ENCODE measurements at places on chromosomes 1 and 21. TPM values are rescaled to one million over a fixed set of nuclear protein-coding genes. Genes with fewer than 3 reads are reported as not detected.

RAB3B gene
- total RNA-seq, result 0.08 TPM

SERINC2 gene
- total RNA-seq, result 0.19 TPM

TRIM33 gene
- 55.7 TPM for total RNA-seq

GOLT1A gene
- not detected for total RNA-seq

IQCC gene
- 1.7 TPM for total RNA-seq

LRRC53 gene
- total RNA-seq, result not detected

DNA sequence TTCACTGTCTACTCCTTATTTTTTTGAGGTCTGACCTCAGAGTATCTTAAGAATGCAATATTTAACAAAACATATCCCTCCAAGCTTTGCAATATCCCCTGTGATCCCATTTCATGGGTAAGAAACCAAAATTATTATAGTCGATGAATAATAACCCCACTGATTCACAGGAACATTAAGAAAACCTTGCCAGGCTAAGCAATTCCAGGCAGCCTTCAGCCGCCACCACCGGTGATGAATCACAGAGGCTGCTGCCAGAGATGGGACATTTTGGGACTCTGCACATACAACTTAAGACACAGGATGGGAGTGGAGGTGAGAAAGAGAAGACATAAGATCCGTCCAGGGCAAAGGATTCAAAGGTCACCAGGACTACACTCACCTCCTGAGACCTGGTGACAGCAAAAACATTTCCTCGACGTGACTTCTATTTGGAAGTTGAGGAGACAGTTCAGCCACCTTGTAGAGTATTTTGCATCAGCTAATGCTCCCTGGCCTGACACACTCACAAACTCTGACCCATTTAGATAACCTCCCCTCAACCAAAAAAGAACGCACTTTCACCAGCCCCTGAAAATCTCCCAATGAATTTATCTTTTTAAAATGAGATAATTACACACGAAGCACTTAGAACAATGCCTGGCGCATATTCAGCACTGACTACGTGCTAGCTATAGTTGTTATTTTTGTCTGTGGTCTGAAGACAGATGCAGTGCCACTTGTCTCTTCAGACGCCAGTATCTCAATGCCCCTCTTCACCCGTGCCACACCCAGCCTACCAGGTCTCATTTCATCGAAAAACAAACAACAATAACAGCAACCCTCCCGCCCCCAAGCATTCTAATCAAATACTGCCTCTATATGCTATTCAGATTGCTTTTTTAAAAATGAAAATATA lies 17.8 kb upstream of the OVAAL start:
- H3K27me3 ChIP-seq, result peaks cover 14% of the 10 kb centered on the region
- no peaks in the 10 kb centered on the region for H3K36me3 ChIP-seq
- no peaks in the 10 kb centered on the region for H3K4me1 ChIP-seq

GRCh38 chr1:230170153-230170547 lies 103.1 kb downstream of the GALNT2 start:
- no peaks in the 10 kb centered on the region for H3K27me3 ChIP-seq
- peaks cover 42% of the 10 kb centered on the region for H3K4me1 ChIP-seq
- no peak for DNase-seq
- H3K4me3 ChIP-seq, result peak overlapping the region; percentile 23
- H3K36me3 ChIP-seq, result no peaks in the 10 kb centered on the region

GRCh38 chr1:201538612-201539551 lies at the start of gene NAV1:
TSS of gene NAV1 (plus strand) at chr1:201539127. CDS start at chr1:201622885, 83,758 bp downstream.
- peaks cover 57% of the 10 kb centered on the region for H3K27me3 ChIP-seq
- no peak within 1 kb of the TSS for H3K27ac ChIP-seq
- peak within 1 kb of the TSS; percentile 69 for H3K4me3 ChIP-seq
- H3K4me1 ChIP-seq, result peaks cover 7% of the 10 kb centered on the region
- no peak for DNase-seq

DNA sequence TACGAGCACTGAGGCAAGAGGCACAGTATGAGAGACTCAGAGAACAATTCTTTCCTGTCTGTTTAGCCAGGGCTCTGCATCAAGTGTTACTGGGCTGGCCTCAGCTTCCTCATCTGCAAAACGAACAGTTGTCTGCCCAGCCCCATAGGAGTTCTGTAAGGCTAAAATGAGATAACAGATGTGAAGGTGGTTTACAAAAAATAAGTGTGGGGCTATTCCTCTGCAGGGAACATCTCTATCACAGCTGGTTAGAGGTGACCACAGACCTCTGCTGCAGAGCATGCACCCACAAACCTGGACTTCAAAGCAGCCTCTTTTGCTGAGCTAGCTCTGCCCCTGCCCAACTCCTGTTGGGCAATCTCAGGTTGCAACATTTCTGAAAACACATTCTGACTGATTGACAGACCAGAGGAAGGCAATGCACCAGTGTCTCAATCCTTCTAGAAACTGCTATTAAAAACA lies 10.5 kb upstream of the OLIG1 start:
- H3K27me3 ChIP-seq, result peaks cover 17% of the 10 kb centered on the region
- H3K4me1 ChIP-seq, result peaks cover 32% of the 10 kb centered on the region
- H3K4me3 ChIP-seq, result peak overlapping the region; percentile 37
- no peaks in the 10 kb centered on the region for H3K36me3 ChIP-seq

- H3K36me3 ChIP-seq, result no peaks in the 10 kb centered on the region
- H3K27me3 ChIP-seq, result no peaks in the 10 kb centered on the region
- DNase-seq, result no peak
- H3K4me1 ChIP-seq, result no peaks in the 10 kb centered on the region
- H3K27ac ChIP-seq, result no peak overlapping the region
- no peak overlapping the region for H3K4me3 ChIP-seq
These were observed 248.4 kb downstream of the DENND1B start for GRCh38 chr1:197526736-197527371.

DNA sequence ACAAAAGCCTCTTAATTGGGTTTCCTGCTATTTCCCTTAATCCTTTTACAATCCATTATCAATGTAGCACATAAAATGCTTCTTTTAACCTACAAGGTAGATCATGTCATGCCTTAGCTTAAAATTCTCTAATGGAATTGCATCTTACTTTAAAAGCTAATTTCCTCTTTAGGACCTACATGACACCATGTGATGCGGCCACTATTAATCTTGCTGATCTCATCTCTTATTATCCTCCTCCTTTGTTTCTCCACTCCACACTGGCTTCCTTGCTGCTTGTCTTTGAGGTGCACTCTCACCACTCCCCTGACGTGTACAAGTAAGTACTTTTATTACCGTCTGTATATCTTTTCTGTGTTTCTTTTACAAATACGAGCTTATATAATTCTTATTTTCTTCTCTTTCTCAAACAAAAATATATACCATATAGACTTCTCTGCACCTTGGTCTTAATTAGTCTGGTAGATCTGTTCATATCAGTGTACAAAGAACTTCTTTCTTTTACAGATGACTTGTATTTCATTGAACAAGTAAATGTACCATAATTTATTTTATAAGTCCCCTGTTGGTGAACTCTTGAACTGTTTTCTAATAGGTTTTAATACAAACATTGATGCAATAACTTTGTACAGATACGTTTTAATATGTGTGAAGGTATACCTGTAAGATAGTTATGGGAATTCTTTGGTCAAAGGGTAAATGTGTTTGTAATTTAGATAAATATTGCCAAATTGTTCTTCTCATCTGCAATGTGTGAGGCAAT lies 28.2 kb downstream of the GPR88 start:
- no peak overlapping the region for H3K4me3 ChIP-seq
- peaks cover 19% of the 10 kb centered on the region for H3K27me3 ChIP-seq
- H3K4me1 ChIP-seq, result no peaks in the 10 kb centered on the region
- H3K36me3 ChIP-seq, result peaks cover 6% of the 10 kb centered on the region
- H3K27ac ChIP-seq, result no peak overlapping the region

GRCh38 chr1:8416881-8417280 lies 99.0 kb downstream of the SLC45A1 start:
- no peak overlapping the region for H3K4me3 ChIP-seq
- DNase-seq, result no peak
- peaks cover 25% of the 10 kb centered on the region for H3K4me1 ChIP-seq
- peaks cover 2% of the 10 kb centered on the region for H3K27me3 ChIP-seq
- H3K27ac ChIP-seq, result no peak overlapping the region
- peaks cover 5% of the 10 kb centered on the region for H3K36me3 ChIP-seq

DNA sequence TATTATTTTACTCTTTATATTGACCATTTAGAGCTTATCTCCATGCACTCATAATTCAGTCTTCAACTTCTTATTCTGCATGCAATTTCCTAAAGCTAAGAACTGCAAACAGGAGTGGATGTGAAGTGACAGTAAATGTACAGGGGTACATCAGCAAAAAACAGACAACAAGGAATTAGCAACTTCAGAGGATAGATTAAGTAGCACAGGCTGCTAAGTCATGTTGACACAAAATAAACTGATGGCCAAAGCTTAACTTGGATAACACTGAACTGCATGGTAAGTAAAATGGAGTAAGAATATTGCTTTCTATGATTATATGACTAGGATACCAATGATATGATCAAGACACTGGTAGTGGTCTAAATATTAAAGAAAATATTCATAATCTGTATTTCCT lies 66.5 kb downstream of the USP24 start:
- peaks cover 14% of the 10 kb centered on the region for H3K36me3 ChIP-seq
- H3K4me1 ChIP-seq, result peaks cover 10% of the 10 kb centered on the region
- DNase-seq, result no peak
- H3K27me3 ChIP-seq, result no peaks in the 10 kb centered on the region

DNA sequence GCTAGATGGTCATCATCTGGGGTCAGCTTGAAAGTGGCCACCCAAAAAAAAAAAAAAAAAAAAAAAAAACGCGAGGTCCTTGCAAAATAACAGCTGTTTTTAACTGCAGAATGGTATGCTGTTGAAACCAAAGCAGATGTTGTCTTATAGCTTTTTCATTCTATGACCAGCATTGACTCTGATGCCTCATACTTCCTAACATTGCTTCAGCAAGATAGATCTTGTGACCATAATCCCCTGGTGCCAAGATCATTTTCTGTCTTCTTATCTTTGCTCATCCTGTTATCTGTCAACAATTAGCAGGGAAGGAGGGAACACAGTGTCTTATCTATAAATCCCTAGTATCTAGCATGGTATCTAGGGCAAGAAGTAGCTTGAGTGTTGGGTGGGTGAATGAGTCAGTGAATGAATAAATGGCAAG lies 181.5 kb downstream of the PLPP3 start:
- peaks cover 5% of the 10 kb centered on the region for H3K27me3 ChIP-seq
- H3K4me1 ChIP-seq, result no peaks in the 10 kb centered on the region
- no peaks in the 10 kb centered on the region for H3K36me3 ChIP-seq
- H3K27ac ChIP-seq, result no peak overlapping the region
- DNase-seq, result no peak

DNA sequence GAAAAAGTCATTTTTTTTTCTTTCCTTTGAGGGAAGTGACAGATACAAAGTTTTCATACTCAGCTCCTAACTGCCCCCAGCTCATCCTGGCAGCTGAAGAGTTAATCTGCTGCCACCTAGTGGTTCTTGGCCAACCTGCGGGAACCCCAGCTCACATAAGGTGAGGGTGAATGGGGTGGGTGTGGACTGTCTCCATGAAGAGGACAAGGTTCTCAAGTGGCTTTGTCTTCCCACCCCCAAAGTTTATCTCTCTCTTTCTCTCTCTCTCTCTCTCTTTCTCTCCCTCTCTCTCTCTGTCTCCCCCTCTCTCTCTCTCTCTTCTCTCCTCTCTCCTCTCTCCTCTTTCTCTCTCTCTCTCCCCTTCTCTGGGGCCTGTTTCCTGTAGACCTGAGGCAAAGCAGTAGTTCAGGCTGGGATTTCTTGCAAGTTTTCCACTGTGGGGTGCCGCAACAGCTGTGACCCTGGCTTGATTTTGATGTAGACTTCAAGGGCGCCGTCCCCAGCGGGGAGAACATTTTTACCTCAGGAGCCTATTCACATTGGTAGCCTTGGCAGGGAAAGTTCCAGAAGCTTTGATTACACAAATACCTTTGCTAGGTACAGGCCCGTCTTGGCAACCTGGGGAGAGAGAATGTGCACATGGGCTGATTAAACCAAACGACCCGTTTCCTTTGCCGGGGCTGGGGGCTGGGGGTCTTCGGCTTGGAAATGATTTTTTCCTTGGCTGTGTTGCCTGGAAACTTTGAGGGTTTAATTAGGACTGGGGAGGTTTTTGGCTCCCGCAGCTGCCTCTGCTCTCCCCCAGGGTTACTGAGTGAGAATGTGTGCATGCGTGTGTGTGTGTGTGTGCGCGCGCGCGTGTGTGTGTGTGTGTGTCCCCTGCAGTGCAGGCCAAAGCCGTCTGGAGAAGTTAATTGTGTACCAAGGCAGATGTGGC lies 135.9 kb downstream of the TM2D1 start:
- H3K4me3 ChIP-seq, result no peak overlapping the region
- H3K27ac ChIP-seq, result no peak overlapping the region
- no peaks in the 10 kb centered on the region for H3K4me1 ChIP-seq
- no peaks in the 10 kb centered on the region for H3K36me3 ChIP-seq

DNA sequence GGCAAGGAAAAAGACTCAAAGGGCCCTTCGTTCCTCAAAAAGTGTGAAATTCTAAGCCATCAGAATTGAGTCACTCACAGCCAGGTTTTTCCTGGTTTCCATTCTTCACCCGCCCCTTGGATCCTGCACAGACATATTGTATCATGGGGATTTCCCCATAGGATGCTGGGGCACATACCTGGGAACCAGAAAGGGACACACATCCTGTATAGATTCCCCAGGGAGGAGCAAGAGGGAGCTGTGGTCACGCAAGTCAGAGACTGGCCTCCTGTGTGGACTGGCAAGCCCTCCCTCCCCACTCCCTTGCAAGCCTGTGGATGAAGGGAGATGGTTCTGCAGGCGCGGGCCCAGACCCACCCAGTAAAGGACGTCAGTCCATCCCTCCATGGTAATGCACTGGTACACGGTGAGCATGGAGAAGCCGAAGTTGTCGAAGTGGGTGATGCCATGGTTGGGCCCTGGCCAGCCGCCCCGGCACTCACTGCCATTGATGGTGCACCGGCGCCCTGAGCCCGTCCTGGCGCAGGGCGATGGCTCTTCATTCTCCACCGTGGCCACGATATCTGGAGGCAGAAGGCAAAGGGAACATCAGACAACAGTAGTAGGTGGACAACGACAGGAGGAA lies 23.2 kb downstream of the CACNA1S start:
- H3K36me3 ChIP-seq, result no peaks in the 10 kb centered on the region
- no peak overlapping the region for H3K4me3 ChIP-seq
- DNase-seq, result no peak
- H3K27ac ChIP-seq, result no peak overlapping the region

DNA sequence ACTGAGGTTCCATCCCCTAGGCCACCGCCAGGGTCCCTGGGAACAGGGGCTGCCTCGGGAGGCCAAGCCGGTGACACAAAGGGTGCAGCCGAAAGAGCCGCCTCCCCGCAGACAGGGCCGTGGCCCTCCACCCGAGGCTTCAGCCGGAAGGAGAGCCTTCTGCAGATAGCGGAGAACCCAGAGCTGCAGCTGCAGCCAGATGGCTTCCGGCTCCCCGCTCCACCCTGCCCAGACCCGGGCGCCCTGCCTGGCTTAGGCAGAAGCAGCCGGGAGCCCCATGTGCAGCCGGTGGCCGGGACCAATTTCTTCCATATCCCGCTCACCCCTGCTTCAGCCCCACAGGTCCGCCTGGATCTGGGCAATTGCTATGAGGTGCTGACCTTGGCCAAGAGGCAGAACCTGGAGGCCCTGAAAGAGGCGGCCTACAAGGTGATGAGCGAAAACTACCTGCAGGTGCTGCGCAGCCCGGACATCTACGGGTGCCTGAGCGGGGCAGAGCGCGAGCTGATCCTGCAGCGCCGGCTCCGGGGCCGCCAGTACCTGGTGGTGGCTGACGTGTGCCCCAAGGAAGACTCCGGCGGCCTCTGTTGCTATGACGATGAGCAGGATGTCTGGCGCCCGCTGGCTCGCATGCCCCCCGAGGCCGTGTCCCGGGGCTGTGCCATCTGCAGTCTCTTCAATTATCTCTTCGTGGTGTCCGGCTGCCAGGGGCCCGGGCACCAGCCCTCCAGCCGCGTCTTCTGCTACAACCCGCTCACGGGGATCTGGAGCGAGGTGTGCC lies 1.4 kb downstream of the KLHDC7A start:
- DNase-seq, result no peak
- H3K36me3 ChIP-seq, result no peaks in the 10 kb centered on the region
- H3K4me1 ChIP-seq, result no peaks in the 10 kb centered on the region
- H3K27me3 ChIP-seq, result peaks cover 7% of the 10 kb centered on the region
- H3K27ac ChIP-seq, result no peak overlapping the region

All from natural killer cell treated with Interleukin-12 subunit alpha and Interleukin-12 subunit beta and Interleukin-15 and Interleukin-18, amount 100 ng/mL, for 72 hours (primary cell).